T-cell (primary cell): ENCODE measurements at places on chromosomes 7 and 10.

GRCh38 chr7:46387646-46388045 is 466.6 kb upstream of the IGFBP3 start:
- no peak for DNase-seq

DNA sequence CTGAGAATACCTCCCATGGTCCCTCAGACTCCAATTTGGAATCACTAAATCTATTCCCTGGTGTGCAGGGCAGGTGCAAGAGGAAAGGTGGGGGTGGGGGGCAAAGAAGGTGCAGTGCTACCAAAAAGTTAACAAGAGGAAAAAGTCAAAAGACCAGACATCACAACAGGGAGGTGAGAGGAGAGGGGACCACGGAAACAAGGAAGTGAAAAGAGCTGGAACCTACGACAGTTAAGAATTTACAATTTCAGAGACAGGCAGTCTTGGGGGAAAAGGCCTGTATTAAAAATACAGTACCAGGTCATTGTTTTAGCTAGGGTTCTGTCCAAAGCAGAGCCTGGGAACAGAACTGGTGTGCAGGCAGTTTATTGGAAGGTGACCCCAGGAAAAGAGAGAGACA is 14.6 kb downstream of the ITGB1 start:
- DNase-seq, result no peak

- no peak for DNase-seq
These were observed 76.2 kb downstream of the RNF133 start for GRCh38 chr7:122622682-122623081.

- DNase-seq, result no peak
These were observed 54.3 kb downstream of the LOXL4 start for GRCh38 chr10:98213740-98214139.
